ENCODE measurements at places on chromosomes 6 and 20.

DNA sequence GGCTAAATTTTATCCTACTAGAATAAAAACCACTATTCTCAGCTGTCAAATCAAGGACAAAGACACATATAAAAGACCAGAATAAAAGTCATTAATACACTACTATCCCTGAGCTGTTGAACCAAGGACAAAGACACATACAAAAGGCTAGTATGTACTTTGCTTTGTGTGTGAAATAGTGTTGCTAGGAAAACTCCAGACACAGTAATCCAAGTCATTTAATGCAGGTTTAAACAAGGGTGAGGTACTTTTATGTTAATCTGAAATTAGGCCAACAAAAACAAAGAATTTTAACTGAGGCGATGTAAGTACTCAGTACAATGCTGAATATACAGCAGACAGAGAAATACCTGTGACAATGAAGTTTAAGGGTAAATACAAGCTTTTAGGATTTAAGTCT lies 18.9 kb downstream of the GCLC start:
- no peak for DNase-seq

GRCh38 chr6:159931846-159932245 lies 37.0 kb upstream of the IGF2R start:
- DNase-seq: no peak

- DNase-seq: no peak
These were observed 9.9 kb downstream of the ANKRD66 start for GRCh38 chr6:46756469-46757213.

DNA sequence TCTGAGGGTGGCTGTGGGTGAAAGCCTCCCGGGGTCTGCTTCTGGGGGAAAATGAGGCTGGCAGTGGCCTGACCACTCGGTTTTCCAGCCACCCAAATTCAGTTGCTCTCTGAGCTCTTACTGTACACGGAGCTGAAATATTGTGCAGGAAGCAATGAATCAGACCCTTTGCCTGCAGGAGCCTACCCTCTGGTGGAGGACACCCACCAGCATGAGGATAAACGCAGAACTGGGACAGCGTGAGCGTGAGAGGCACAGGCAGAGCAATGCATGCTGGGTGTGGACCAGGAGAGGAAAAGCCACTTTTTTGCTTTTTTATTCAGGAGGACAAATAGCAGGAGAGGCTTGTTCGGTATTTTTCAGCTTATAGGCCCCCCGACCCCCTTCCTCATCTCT lies 298.0 kb downstream of the QKI start:
- no peak for DNase-seq

- no peak for DNase-seq
These were observed 125.1 kb upstream of the BTBD3 start for GRCh38 chr20:11792568-11792953.

DNA sequence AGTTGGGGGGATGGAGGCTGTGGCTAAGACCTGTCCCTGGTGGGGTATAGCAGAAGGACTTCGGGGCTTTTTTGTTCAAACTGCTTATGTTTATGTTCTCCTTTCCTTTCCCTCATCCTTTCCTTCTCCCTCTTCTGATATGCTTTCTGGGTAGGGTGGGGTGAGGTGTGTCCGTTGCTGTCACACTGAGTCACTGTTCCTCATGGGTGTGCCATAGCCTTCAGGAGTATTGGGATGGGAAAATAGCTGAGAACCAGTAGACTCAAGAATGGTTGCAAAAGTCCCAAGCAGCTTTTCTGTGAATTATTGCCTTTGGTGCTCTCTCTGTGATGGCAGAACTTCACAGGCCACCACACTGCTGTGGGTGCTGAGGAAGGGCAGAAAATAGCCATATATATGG lies 39.6 kb downstream of the TPD52L1 start:
- DNase-seq: no peak

GRCh38 chr6:16105854-16106253 lies 23.0 kb upstream of the MYLIP start:
- DNase-seq: no peak

DNA sequence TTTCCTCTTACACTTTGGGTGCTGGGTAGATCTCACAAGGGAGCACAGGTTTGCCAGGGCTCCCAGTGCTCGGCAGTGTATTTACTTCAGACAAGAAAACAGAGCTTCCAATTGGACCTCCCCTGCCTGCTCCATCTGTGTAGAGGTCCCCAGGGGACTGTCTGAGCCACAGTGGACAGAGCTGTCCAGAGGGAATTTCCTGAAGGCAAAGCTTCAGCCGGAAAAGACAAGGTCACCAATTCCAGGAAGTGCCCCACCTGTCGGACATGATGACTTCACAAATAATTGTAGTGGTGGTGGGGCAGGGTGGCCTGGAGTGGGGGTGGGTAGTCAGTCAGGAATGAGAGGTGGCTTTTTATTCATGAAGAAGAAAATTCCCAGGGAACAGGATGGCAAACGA lies 18.6 kb downstream of the ADGRF5 start:
- DNase-seq: no peak

DNA sequence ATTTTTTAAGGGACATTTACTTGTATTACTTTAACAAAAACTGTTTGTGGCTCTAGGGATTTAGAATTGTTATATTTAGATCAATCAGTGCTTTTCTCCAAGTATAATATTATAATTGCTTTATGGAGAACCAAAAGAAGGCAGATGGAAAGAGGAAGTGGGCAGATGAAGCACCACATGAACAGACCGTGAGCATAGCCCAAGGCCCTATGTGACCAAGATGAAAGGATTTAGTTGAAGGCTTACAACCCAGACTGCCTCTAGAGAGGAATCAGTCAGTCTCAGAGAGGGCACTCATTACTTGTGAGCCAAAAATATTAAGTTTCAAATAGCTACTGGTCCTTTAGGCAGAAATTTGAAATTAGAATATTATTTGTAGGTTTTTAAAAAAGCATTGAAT lies 102.3 kb upstream of the IMPG1 start:
- DNase-seq: no peak

GRCh38 chr6:133551847-133552341 lies 310.7 kb downstream of the EYA4 start:
- no peak for DNase-seq

DNA sequence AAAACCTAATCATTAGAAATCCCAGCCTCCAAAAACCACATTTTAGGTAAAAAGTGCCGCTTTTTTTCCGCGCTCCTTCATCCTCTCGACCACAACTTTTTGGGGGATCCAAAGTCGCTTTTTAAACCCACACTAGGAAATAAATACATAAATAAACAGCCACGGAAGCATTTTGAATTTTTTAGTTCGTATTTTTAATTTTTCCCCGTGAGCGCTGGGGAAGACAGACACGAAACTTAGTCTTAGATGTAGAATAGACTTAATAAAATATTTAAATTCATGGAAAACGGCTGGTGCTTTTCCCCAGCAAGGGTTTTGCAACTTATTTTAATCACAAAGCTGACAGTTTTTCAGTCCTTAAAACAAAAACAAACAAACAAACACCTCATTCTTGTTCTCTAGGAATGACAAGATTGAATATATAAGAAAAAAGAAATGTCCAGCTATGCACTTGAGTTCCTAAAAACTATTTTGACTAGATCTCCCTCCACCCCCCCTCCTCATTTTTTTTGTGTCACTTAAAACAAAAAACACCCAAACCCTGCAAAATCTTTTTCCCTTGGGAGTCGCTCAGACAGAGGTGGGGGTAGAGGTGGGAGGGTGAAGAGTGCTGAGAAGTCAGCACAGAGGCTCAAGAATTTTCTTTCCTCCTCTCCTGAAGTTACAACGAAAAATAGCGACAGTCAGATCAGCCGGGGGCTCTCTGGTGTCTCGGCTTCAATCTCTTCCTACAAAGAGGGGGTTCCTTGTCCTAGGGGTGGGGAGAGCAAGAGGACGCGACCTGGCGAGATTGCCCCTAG lies 43.4 kb upstream of the SUPT3H start:
- no peak for DNase-seq

DNA sequence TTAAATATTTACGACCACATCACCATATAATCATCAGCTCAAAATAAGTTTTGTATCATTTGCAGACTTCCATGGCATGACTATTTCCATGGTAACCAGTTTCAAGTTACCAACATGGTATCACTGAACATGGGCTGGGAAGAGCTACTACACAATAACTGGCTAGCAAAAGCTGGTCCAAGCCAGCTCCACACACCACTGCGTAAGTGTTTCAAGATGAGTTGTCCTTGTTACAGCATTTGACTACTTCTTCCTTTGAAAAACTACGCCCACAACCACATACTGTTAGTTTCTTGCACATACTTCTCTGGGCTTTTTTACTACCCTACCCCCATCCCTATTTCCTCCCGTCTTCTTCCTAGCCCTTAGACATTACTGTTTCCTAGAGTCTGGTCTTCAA lies 8.5 kb downstream of the CD164 start:
- no peak for DNase-seq

DNA sequence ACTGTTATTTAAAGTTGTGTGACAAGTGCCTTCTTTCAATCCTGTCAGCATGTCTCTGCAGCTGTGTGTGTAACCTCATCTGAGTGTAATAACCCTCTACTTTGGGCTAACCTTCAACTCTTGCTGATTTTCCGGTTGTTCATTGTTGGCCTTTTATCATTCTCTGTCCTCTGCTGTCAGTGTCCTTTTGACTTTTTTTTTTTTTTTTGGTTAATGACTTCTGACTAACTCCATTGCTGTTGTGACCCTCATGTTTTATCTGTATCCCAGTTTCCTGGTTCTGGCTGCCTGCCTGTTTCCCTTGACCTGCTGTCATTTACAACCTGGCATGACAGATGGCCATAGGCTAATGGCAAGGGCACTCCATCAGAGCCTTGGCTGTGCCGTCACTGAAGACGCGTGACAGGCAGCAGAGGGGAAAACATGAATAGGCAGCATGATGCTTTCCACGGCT lies 145.7 kb upstream of the MAN1A1 start:
- no peak for DNase-seq

DNA sequence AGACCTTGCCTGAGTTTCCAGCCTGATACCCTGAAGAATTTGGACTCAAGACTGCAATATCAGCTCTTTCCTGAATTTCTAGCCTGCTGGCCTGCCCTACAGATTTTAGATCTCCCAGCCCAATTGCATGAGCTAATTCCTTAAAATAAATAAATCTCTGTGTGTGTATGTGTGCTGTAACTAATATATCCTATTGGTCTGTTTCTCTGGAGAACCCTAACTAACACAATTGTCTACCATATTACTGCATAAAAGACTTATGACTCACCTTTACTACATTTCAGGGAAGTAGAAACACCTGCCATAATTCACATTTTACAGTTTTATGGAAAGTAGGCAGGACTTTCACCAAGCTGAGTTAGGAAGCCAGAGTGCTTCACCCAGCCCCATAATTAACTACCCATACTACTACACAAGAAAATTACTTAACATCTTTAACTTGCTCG lies 90.7 kb upstream of the BEND6 start:
- no peak for DNase-seq

DNA sequence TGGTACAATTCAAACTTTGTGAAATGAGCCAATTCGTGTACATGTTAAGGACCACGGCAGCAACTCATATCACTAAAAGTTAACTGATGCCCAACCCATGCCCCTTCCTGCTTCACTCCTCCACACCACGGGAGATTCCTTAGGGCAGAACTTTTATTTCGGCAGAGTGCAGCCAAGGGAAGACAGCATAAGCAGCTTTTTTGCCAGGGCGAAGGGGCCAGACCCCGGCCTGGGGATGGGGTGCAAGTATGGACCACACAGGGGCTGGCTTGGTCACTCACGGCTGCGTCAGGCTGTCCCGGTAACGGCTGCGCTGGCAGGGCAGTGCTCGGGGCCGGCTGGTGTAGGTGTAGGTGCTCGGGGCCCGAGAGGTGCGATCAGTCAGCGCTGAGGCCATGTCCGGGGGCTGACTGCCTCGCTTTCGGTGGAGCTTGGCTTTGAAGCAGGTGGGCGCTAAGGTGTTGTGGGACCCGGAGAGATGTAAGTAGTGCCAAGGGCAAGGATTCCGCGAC lies 792 bp downstream of the RSPH3 start:
- DNase-seq: no peak

DNA sequence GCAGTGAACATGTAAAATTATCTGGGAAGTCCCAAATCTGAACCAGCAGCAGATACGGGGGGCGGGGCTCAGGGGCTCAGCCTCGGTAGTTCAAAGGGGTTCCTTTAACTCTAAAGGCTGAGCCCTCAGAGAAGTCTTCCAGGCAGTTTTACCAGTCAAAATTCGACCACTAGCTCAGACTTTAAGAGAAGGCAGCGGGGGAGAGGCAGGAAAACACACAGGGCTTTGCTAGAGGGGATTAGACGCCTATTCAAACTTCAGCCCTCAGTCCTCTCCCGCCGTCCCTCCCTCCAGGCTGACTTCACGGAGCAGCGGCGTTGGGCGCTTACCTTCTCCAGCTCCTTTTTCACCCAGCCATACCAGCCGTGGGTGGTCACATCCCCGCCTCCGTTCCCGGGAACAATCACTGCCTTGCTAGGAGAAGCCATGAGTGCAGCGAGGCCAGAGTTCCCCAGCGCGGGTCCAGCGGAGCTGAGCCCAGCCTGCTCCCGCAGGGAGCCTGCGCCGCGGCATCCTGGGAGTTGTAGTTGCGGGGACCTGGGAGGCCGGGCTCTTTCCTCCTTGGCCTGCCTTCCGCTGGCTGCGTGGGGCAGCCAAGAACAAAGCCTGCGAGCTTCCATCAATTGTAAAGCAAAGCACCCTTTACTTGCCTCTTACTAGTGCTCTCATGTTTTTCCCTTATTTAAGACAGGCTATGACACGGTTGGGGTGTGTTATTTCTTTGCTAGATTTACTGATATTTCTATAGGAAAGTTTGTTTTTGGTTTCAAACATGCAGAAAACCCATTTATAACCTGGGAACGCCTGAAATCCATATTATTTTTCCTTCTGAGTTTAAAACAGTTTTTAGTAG lies at the start of gene RBBP9:
Gene RBBP9, minus strand, starts transcription at position 486 of the 853 bp plus-strand sequence. Its CDS starts 58 bp downstream, at position 428.
- peak; percentile 83 for DNase-seq

- no peak for DNase-seq
These were observed 114.9 kb downstream of the MAP3K5 start for GRCh38 chr6:136677344-136677743.

- no peak for DNase-seq
These were observed 11.3 kb downstream of the APMAP start for GRCh38 chr20:24981282-24981681.

GRCh38 chr6:155078331-155078745 lies 83.2 kb downstream of the TIAM2 start:
- DNase-seq: no peak

DNA sequence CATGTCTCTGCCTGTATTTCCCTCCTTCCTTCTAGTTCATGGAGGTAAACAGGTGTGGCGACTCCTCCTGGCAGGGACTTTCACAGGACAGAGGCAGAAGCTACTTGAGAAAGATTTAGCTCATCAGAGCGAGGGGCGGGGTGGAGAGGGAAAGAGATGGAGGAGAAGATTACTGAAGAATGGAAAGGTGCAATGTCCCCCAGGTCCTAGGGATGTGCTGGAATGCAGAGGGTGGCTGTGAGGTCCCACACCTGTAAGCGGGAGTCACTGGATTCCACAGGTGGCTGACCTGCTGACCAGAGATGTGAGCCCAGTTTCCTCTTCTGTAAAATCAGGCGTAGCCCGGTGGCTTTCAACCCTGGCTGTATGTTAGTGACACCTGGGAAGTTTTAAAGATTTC lies 199.2 kb upstream of the SULF2 start:
- no peak for DNase-seq

- no peak for DNase-seq
These were observed 279.6 kb downstream of the PRL start for GRCh38 chr6:22017272-22017671.

GRCh38 chr6:53654745-53655240 lies 10.8 kb downstream of the KLHL31 start:
- no peak for DNase-seq
